ENCODE measurements at places on chromosomes 3 and 15.
A peak's percentile ranks its signal among the peaks of the same experiment; 100 is the strongest.

GRCh38 chr3:161851941-161852566 is 355.4 kb downstream of the OTOL1 start:
- peak; percentile 64 for DNase-seq

DNA sequence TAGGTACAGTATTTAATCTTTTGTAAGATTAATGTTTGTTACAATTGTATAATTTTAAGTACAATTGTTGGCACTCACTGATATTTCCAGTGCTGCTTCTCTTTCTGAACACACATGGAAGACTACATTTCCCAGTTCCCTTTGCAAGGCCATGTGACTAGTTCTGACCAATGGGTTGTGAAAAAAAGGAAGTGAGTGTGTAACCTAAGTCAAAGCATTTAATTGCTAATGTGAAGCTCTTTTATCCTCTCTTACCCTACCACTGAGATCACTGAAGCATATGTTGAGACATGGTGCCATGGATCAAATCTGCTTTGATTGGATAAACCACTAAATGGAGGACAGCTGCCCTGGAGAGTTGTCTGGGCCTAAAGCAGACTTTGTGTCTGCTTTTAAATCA is 83.9 kb upstream of the PLXND1 start:
- DNase-seq: peak; percentile 10

DNA sequence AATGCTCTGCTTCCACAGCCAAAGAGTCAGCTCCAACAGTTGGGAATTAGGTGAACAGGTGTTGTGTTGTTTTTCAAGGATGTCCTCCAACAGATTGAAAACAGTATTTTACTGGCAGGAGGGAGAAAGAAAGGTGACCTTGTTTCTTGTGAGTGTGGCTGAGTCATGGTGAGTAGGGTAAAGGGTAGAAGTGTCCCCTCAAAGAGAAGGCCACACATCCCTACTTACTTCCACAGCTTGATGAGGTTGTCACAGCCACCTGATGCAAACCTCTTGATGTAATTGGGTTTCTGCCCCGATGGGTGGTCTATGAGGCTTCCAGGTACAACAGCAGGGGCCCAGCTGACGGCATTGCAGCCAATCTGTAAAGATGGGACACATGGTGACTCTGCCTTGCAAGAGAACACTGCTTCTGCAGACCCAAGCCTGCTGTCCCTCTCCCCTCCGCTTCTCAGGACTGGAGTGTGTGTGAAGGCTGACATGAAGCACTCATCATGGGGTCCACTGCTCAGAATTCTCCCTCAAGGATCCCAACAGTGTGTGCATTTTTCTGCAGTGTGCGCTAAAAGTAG is 12.7 kb upstream of the GHRL start:
- DNase-seq: no peak

GRCh38 chr3:64221571-64222257 is 3.6 kb downstream of the PRICKLE2 start:
- no peak for DNase-seq

DNA sequence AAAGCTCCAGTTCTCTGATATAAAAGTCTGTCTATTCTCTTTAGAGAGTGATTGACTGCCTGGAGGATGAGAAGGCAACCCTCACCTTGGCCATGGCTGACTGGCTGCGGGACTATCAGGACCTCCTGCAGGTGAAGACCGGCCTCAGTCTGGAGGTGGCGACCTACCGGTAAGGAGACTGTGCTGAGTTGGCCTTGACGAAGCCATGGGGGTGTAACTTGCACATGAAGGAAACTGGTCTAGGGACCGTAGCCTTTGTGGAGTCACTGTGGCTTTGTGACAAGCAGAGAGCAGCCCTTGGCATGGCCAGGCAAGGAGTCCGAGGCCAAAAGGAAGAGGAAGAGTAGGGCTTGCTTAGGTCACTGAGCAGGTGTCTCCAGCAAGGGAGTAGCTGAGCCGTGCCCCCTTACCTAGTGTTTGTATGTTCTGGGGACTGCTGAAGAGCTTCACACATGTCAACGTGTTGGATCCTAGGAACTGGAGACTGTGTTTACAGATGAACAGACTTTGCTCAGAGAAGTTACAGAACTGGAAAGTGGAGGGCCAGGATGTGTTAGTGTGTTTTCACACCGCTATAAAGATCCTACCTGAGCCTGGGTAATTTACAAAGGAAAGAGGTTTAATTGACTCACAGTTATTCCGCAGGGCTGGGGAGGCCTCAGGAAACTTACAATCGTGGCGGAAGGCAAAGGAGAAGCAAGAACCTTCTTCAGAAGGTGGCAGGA is 8.8 kb downstream of the SYNM start:
- DNase-seq: no peak

DNA sequence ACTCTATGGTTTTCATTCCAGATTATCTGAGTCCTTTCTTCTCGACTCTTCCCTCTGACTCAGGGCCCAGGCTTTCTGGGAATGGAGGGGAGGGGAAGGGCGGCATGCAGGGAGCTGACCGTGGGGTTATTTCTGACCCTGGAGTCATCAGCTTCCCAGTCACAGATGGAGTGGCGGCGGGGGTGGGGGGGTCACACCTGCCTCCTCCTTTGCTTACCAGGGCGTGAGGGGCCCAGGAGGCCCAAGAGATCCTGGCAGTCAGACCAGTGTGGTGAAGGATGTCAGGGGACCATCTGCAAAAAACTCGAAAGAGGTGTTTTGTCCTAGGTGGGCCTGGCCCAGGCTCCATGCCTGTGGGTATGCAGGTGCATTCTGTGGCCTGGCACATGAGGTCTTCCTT is 996 bp upstream of the XIRP1 start:
- no peak for DNase-seq

GRCh38 chr3:10627884-10628572 is 122.6 kb upstream of the ATP2B2 start:
- DNase-seq: no peak

DNA sequence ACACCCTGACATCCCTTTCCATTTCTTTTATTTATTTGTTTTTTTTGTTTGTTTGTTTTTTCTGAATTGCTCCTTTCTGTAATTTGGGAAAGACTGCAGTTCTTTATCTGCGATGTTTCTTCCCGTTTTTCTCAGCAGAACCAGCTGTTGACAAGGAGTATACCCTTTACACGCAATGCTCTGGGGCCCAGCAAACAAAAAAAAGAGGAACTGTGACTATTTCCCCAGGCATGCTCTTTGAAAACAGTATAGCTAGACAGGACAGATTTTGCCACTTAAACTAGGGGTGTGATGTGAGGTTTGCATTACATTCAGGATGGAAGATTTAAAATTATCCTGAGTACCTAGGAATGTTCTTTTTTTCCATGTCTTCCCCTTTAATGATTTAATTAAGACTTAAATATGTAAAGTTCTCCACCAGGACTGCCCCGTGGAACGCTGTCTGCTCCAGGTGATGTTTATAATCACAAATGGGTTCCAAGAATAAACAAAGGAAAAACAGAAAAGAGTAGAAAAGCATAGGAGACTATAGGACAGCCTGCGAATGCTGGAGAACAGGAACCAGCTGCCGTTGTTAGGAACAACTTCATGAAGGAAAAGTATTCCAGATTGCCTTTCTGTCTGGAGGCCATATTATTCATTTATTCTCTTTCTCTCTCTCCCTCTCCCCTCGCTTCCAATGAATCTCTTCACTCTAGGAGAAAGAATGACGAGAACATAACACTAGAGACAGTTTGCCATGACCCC is 43.3 kb downstream of the TGFBR2 start:
- DNase-seq: no peak

DNA sequence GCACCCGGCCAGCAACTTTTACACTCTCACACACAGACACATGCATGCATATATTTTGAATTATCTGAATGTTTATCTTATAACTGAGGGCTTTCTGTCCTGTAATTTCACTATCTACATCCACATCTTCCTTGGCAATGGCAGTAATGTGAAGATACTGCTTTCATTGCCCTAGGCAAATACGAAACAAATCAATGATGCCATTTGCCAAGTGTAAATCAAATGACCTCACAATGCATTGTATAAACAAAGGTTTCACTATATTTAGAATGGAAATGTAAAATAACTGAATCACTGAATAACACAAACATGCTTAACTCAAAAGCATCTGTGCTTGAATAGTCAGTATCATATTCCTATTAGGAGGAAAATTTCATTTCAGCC is 455.6 kb downstream of the TBL1XR1 start:
- no peak for DNase-seq

DNA sequence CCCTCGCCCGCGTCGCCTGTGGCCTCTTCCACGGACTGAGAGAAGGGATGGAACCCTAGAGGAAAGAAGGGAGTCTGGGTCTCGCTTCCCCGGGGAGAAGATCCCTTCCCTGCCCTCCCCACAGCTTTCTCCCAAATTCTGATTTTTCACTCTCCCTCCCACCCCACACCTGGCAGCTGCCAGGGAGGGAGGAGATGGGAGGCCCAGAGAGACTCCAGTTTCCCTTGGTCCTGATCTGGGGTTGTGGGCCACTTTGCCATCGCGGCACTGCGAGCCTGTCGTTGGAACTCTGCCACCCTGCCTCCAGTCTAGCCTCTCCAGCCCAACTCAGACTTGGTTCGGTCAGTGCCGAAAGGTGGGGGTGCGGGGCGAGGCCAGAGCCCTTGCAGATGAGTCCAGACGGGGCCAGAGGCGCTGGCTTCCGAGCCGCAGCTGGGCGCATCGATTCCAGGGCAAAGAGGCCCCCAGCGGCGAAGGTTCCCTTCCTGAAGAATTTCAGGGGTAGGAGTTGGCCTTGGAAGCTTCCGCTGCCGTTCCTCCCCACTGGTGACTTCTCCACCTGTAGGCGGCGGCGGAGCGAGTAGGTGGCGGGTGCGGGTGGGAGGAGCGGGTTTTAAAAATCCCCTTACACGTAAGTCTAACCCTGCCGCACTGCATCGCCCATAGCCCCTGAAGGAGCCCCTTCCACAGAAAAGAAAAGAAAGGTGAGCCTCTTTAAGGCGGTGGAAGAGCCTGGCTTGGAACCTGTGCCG is 5.2 kb downstream of the WNT5A start:
- DNase-seq: no peak

DNA sequence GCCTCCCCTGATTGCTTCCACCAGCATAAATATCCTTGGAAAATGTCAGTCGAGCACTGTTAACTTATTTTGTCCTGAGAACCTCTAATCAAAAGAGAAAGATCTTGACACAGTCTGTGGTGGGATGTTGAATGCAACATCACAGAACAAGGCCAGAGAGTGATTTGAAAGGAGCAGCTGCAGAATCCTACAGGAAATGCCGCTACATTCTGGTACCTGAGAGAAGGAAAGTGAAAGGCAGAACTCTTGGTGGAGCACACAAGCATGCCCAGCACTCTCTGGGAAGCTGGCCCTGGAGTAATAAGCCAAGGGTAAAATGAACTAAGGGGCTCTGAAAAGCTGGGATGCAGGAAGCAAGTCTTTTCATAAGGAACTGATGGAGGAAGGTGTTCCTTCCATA is 75.8 kb downstream of the CBLB start:
- DNase-seq: no peak

- DNase-seq: no peak
Measured at GRCh38 chr3:100097919-100098783, 16.1 kb downstream of the FILIP1L start.

DNA sequence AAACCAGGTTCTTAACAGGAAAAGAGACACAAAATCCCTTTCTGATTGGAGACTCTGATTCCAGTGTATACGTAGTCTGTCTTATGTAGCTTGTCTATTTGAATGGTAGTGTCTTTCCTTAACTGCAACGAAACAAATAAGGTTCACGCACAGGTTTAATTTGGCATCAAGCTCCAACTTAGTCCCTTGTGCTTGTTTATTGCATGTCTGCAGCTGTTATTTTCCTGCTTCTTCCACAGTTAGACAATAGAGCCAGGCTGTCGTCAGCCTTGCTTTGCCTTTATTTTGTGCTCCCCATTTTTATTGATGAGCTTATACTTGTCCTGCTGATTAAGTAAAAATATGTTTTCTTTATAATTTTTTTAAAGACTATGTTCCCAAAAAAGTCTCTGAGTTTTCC is 152.7 kb upstream of the CDIN1 start:
- DNase-seq: no peak

DNA sequence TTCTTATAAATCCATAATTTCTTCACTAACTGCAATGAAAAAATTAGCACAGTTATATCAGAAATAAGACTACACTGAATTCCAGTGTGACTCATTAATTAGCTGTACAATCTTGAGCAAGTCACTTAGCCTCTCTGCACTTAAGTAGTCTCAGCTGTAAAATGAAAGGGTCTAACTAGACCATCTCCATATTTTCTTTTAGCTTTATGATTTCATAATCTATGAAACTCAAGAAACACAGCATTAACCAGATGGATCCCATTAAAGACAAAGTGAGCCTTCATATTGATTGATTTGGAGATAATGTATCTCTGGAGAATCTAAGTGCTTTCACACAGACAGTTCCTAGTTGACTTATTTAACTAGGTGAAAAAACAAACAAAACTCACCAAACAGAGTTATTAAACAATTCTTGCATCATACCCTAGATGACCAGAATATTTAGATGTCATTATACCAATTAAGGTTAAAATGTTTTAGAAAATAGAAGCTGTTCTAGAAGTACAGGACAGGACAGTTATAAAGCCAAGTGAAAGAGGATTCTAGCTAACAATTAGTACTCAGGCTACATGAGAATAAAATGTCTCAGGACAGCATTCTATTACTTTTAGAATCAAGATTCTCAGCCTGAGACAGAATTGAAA is 11.2 kb downstream of the CSNK1G1 start:
- no peak for DNase-seq
